NCI-H1105 treated with DMSO at 0.1 percent for 48 hours (cell line): ENCODE measurements at places on chromosomes 4 and X.

GRCh38 chrX:149715468-149715867, 3.6 kb downstream of the MAGEA11 start:
- DNase-seq, result no peak

DNA sequence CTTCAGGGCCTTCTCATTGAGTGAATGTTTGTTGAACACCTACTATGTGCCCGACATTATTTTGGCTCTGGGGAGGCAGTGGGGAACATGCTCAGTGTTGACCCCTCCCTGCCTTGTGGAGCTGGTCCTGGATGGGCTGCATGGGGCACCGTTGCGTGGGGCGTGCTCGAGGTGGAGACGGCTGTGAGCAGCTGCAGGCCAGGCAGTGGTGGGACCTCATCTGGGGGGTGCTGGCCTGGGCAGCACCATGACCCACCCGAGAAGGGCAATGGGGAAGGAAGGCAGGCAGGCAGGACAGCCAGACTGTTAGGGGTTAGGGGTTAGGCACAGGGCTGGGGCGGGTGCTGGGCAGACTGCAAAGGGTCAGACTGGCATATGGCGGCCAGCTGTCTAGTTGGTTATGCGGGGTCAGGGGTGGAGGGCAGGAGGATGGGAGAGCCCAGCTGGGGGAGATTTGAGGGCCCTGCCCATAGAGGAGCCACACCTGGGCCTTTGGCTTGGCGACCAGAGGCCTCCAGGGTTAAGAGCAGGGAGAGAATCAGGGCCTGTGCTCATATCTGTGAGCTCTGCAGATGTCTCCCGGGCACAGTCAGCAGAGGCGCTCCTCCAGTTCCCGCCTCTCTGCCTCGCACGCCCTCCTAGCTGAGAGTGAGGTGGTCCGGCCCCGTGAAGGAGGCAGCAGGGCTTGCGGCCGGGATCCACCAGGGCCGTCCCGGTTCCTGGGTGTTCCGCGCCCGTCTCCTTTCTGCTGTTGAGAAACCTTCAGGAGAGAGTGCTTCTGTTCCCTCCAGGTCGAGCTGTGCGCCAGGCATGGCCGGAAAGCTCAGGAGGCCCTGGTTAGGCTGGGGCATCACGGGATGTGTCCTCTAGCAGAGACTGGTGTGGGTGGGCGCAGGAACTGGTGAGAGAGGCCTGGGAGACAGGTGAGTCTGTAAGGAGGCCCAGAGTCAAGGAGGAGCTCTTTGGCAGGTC, 73.3 kb downstream of the RGS12 start:
- DNase-seq, result no peak

GRCh38 chr4:58274553-58274952, 1164.4 kb upstream of the IGFBP7 start:
- no peak for DNase-seq

- DNase-seq, result no peak
Observed at GRCh38 chrX:110015032-110015431, 12.1 kb downstream of the TMEM164 start.

DNA sequence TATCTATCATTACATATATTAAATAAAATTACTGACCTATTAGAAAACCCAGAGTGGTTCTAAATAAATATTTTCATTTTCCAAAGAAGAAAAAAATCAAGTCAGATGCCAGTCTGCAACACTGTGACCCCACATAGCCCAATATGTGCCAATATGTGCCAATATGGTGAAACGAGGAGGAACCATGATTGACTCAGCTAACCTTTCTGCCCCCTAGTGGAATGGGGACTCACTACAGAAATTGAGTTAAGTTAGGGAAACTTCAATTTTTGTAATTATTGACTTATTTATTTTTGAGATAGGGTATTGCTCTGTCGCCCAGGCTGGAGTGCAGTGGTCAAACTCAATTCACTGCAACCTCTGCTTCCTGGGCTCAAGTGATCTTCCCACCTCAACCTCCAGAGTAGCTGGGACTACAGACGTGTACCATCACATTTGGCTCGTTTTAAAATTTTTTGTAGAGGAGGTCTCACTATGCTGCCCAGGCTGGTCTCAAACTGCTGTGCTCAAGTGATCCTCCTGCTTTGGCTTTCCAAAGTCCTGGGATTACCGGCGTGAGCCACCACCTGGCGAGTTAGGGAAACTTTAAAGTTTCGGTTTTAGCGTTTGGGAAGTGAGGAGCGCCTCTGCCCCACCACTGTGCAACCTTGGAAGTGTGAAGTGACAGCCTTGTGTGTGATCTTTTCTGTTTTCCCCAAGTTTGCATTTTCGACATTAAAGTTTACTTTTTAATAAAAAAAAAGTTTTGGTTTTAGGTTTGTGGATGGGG, 116.8 kb upstream of the SHISA3 start:
- DNase-seq, result no peak

DNA sequence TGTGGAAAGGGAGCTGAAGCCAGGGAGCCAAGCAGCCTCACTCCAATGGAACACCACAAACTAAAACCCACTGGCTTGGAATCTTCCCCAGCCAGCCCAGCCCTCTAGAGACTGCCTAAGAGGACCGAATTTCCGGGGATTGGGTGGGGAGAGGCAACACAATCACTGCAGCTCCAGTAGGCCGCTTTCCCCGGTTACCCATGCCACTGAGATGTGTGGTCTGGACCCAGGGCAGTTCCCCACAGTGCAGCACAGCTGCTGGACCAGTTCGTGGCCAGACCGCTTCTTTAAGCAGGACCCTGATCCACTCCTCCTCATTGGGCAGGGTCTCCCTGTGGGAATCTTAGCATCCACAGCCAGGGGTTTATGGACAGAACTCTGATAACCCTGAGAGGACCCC, 91.9 kb upstream of the PAGE3 start:
- no peak for DNase-seq

GRCh38 chr4:98110214-98110613, 33.1 kb downstream of the STPG2 start:
- DNase-seq, result peak; percentile 27

- no peak for DNase-seq
Observed at GRCh38 chr4:123116412-123116811, 194.0 kb upstream of the NUDT6 start.

DNA sequence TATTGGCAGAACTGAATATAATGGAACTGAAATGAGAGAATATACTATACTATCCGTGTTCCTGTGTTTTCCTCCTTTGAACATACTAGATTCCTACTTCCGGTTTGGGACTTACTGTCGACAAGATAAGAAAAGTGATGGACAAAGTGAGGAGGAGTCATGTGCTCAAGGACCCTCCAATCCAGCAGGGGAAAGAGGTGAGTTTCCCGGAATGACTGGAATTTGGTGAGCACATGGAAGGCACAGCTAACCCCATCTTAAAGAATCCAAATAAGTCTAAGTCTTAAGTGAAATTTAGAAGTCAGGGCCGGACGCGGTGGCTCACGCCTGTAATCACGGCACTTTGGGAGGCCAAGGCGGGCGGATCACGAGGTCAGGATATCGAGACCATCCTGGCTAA, 36.6 kb upstream of the SH3D19 start:
- DNase-seq, result no peak

GRCh38 chrX:95059909-95060308, 1385.9 kb downstream of the FAM133A start:
- no peak for DNase-seq

GRCh38 chrX:133527825-133528224, 112.5 kb upstream of the GPC4 start:
- DNase-seq, result no peak

- no peak for DNase-seq
Observed at GRCh38 chrX:50281253-50281652, 76.7 kb downstream of the CCNB3 start.

DNA sequence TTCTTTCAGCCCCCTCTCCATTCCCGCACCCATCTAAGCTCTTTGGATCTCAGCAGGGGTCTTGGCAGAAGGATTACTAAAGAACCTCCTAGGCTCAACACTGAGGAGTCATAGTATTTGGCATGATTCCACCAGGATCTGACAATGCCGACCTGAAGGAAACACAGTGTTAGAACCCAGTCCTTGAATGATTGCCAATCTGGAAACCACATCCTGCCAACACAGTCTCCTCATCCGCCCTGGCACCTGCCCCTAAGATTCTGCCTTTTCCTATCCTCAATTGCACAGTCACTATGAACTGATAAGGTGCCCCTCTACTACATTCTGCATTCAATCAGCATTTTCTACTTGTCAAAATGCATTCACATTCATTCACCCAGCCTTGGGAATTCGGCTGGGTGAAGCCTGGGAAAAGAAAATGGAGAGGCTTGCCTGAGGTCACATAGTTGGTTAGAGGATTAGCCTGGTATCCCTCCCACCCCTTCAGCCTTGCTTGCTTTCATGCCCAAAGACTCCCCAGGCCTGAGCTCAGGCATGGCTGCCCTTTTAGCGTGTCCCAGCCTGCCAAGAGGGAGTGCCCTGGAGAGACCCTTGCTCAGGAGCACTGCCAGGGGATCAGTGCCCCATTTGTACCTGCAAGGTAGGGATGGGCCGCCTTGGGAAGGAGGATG, 2.2 kb upstream of the CLDN2 start:
- peak; percentile 15 for DNase-seq

DNA sequence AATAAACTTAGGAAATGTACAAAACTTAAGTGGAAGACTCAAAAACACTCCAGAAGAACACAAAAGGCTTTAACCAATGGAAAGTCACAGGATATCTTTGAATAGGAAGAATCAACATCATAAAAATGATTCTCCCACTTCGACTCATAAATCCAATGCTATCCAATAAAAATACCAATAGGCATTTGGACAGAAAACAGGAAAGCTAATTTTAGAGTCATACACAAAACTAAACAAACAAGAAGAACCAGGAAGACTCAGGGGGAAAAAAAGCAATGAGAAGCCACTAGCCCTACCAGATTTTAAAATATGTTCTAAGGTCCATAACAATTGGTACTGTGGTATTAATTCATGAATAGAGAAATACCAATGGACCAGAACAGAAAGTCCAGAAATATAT, 28.2 kb downstream of the SLC9A7 start:
- DNase-seq, result no peak

- no peak for DNase-seq
Observed at GRCh38 chr4:140680686-140681085, 75.5 kb downstream of the TBC1D9 start.
